T-cell (primary cell): ENCODE measurements at places on chromosomes 12 and 14. TPM values are rescaled to one million over a fixed set of nuclear protein-coding genes. Genes with fewer than 3 reads are reported as not detected.

C12orf43 gene
- total RNA-seq: 17.1 TPM

CCDC59 gene
- 160 TPM for total RNA-seq

CFAP251 gene
- total RNA-seq: 0.50 TPM

KLRD1 gene
- 21.2 TPM for total RNA-seq

KCNMB4 gene
- total RNA-seq: 2.6 TPM

BHLHE41 gene
- not detected for total RNA-seq

PFDN5 gene
- total RNA-seq: 643 TPM
